ENCODE measurements at places on chromosomes 1 and 21. TPM values are rescaled to one million over a fixed set of nuclear protein-coding genes. Genes with fewer than 3 reads are reported as not detected.

PTPRC gene
- total RNA-seq, result not detected

TLR5 gene
- not detected for total RNA-seq

CD1E gene
- total RNA-seq, result not detected

PCBP3 gene
- 5.2 TPM for total RNA-seq

IFI44 gene
- total RNA-seq, result 3.7 TPM

TTC24 gene
- not detected for total RNA-seq

PGBD5 gene
- under 0.01 TPM for total RNA-seq

SIM2 gene
- 2.0 TPM for total RNA-seq

E2F2 gene
- total RNA-seq, result 3.3 TPM

OR1C1 gene
- not detected for total RNA-seq

PTGFRN gene
- 7.0 TPM for total RNA-seq

XCL2 gene
- not detected for total RNA-seq

TMEM52 gene
- 1.3 TPM for total RNA-seq

PTPRU gene
- 29.1 TPM for total RNA-seq

MROH9 gene
- total RNA-seq, result not detected

ERICH3 gene
- total RNA-seq, result not detected

CLEC20A gene
- not detected for total RNA-seq

ADGRB2 gene
- total RNA-seq, result 5.9 TPM

MATN1 gene
- not detected for total RNA-seq

KCNJ9 gene
- not detected for total RNA-seq

VPS13D gene
- 11.4 TPM for total RNA-seq

POMGNT1 gene
- total RNA-seq, result 67.9 TPM

EPS8L3 gene
- not detected for total RNA-seq

SMG7 gene
- total RNA-seq, result 10.7 TPM

SELL gene
- not detected for total RNA-seq

SPATA46 gene
- not detected for total RNA-seq

ACTN2 gene
- not detected for total RNA-seq

CELA2A gene
- total RNA-seq, result not detected

PLA2G2C gene
- not detected for total RNA-seq

KLHDC7A gene
- not detected for total RNA-seq

AMY1C gene
- not detected for total RNA-seq

FCRLB gene
- total RNA-seq, result 2.1 TPM

KRTAP19-3 gene
- total RNA-seq, result not detected

OR2L13 gene
- not detected for total RNA-seq

LCE1C gene
- total RNA-seq, result not detected

CA6 gene
- not detected for total RNA-seq

TPRG1L gene
- total RNA-seq, result 10.9 TPM

PPIAL4G gene
- total RNA-seq, result not detected

KCNA10 gene
- total RNA-seq, result not detected
